Endothelial cell (in vitro differentiated cells): ENCODE measurements at places on chromosomes 4 and X.

DNA sequence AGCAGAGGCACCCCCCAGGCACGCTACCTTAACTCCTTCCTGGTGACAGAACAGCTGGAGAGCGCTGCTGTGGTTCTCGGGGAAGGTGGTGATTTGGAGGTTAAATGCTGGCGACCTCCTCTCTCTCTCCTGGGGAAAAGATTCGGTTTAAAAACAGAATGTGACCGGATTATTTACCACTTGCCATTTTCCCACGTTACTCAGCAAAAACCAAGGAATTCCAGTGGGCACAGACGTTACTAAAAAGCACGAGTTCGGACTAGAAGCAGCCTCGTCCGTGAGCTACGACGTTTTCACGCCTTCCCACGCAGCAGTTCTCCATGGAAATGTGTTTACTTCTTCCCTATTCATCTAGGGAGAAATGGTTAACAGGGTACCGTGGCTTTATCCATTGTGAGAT is 32.3 kb upstream of the C4orf50 start:
- no peak for DNase-seq

DNA sequence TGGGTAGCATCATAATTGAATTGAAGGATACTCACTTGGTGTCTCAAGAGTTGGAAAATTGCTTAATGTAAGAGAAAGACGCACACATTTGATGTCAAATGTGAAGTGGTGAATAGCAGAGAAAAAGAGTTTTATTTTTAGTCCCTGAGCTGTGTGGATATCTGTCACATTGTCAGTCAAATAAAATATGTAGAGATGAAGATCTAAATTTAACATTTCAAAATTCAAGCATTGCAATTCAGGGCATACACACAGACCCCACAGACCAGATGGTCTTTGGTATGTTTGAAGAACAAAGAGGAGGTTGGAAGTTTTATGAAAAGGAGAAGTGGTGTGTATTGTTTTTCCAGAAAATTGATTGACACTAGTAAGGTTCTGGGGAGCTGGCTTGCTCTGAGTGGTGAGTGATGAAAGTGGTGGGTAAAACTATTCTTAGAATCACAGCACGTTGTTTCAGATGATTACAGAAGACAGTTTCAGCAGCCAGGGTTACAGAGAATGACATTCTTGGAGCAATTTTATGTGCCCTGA is 44.9 kb upstream of the BBS12 start:
- no peak for DNase-seq

- no peak for DNase-seq
Observed at GRCh38 chrX:96846841-96847240, 36.9 kb upstream of the RPA4 start.

DNA sequence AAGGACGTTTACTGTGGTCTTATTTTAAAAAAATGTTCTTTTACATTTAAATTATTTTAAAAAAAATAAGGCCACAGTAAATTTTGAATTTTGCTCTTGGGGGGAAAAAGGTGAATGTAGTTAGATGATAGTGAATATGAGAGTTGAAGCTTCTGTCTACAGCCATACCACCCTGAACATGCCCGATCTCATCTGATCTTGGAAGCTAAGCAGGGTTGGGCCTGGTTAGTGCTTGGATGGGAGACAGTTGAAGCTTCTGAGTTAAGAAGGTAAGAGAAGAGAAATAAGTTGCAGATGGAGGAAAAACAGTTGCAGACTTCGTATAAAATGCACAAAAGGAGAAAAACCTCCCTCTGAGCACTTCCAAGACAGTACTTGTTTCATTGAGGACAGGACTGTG is 115.6 kb upstream of the NR3C2 start:
- no peak for DNase-seq

- DNase-seq, result peak; percentile 24
Observed at GRCh38 chr4:186067757-186068385, 1.1 kb upstream of the TLR3 start.

GRCh38 chr4:75434105-75434504 is 80.1 kb downstream of the RCHY1 start:
- DNase-seq, result no peak

GRCh38 chr4:71857713-71858451 is 74.0 kb upstream of the GC start:
- DNase-seq, result peak; percentile 35

DNA sequence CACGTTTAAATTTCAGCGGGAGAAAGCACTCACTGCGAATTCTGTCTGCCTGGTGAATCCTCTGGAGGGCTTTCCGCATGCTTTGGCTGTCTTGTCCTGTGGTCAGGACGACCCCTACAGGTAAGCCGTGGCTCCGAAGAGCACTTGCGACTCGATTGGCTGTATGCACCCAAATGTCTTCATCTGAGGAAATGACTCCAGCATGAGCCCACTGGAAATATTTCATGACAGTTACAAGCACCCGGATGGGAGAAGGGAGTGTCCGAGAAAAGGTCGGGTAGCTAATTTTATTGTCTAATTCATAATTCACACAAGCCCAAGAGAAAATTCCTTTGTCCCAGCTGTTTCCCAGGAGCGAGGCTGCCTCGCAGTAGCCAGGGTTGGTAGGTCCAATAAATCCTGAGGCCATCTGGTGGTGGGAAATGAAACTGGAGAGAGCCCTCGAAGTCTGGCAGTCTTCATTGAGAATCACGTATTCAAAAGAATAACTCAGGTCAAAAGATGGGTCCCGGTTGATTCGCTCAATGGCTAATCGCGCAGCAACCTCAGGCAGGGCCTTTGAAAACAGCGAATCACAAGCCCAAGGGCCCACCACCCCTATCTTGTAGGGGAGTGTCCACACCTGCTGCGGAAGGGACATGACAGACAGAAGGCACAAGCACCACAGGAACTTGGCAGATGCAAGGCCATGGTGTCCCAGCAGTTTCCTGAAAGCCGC is 6.6 kb downstream of the GUCY2F start:
- DNase-seq, result peak; percentile 51

- DNase-seq, result no peak
Observed at GRCh38 chrX:68757731-68758130, 71.1 kb upstream of the EFNB1 start.

- DNase-seq, result no peak
Observed at GRCh38 chr4:24443200-24443599, 141.2 kb downstream of the DHX15 start.

DNA sequence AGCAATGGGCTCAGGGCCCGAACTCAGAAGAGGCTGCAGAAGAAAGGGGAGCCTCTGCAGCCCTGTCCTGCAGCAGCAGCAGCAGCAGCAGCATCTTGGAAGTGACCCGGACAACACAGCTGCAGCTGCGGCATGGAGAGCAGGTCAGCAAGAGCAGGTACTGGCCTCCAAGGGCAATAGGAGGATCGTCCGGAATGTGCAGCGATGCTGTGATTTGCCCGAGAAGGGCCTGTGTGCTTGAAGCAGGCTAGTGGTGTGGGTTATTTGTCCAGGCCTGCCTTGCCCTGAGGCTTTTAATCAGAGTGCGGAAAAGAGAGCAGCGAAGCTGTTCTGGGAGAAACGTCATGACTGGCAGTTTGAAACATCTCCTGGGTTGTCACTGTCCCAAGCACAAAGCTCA is 126.0 kb downstream of the F11 start:
- no peak for DNase-seq

- DNase-seq, result no peak
Observed at GRCh38 chrX:46994096-46994495, 81.9 kb downstream of the JADE3 start.

GRCh38 chrX:44343412-44344141 is at the start of gene EFHC2:
TSS of gene EFHC2 (minus strand) at chrX:44343672. CDS start at chrX:44343588, 84 bp downstream.
- DNase-seq, result peak; percentile 38

- no peak for DNase-seq
Observed at GRCh38 chr4:152197211-152197610, 338.7 kb downstream of the FBXW7 start.

DNA sequence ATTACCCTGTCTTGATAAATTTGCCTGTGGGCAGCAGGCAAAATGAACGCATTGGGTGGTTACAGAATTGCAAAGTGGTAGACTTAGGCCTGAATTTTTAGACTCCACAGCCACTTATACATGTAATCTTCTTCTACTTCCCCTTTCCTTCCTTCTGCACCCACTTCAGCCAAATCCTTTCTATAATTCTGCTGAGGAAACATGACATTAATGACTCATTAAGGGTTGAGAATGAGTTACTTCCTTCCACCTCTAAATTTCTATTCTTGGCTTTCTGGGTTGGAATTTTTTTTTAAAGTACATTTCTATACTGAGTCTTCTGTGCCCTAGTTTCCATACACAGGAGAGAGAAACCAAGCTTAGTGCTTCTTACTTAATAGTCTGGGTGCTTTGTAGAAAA is 10.1 kb downstream of the PAPSS1 start:
- DNase-seq, result no peak

DNA sequence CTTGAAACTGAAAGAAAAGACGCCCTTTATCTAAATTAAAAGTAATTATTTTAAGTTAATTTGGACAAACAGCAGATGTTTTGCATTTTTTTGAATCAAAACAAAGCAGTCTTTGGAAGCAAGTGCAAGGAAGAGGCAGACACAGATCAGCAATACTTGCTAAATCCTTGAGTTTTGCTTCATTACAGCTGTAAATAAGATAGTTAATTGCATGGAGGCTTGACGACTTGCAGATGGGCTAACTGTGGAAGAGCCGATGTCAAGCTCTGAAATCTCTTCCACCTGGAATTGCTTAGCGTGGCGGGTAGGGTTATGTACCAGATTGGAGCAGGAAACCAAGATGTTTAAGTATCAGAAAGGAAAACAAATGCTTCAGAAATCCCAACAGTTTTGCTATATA is 148.8 kb downstream of the POLA1 start:
- no peak for DNase-seq

GRCh38 chr4:40059362-40059761 is 2.7 kb downstream of the N4BP2 start:
- DNase-seq, result no peak

DNA sequence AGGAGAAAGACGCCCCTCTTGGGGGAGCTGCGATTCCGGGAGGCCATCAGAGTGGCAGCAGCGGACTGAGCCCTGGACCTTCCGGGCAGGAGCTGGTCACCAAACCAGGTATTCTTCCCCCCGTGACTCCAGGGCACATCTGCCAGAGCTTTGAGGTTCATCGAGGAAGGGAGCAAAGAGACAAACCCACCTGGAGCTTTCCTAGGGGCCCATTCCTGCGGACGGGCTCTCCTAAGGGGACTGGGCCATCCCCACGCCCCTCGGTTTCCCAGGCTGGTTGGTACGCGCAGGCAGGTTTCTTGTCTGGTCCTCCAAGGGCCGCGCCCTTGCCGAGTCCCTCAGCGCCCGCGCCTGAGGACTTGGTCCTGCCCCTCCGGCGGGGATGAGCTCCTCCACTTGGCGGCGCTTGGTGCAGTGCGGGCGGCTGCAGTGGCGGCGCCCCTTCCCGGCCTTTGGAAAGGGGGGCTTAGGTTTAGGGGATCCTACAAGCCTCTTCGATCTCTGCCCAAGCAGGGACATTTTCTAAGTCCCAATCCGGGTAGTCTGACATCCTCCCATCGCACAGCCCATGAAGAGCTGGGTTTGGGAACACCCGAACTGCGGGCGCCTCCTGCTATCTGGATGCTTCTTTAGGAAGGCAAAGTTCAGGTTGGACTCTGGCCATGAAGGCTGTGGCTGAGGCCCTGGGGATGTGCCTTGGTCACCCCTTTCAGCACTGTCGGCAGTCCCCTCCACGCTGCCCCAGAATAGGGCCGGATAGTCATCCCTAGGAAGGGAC is 538 bp downstream of the STBD1 start:
- peak; percentile 47 for DNase-seq

GRCh38 chr4:169484485-169484884 is 127.9 kb downstream of the NEK1 start:
- no peak for DNase-seq

GRCh38 chr4:171025343-171025742 is 787.9 kb upstream of the GALNTL6 start:
- no peak for DNase-seq

DNA sequence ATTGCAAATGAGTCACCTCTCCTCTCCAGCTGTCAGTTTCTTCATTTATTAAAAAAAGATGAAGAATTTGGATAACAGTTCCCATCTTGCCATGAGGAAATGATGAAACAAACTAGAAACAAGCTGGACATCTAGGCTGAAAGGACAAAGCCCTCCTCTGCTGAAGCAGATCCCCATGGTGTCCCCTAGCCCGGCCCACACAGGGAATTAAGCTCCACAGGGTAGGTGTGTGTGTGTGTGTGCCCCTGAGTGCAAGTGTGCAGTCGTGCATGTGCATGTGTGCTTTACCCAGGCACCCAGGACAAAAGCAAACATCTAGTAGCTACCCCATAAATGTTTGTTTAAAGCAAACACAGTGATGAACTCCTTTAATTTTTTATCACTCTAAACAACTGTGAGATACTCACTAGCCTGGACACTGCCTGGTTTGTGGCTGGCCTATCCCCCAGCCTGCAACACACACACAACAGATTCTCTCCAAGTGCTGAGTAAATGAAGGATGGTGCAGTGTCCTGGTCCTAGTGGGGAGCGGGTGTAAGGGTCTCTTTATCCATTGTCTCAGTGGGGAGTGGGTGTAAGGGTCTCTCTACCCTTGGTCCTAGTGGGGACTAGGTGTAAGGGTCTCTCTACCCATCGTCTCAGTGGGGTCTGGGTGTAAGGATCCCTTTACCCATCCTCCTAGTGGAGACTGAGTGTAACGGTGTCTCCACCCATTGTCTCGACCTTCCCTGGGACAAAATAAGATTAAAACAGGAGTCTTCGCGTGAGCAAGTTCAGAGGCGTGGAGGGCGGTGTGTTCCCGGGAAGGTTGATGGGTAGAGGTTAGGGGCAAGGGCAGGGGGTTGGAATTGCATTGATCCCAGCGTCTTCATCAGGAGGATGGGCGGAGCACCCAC is 688 bp upstream of the EVC start:
- DNase-seq, result peak; percentile 8

GRCh38 chr4:24881508-24882196 is 31.2 kb downstream of the CCDC149 start:
- DNase-seq, result no peak

GRCh38 chrX:41045960-41046567 is 39.2 kb upstream of the USP9X start:
- no peak for DNase-seq

DNA sequence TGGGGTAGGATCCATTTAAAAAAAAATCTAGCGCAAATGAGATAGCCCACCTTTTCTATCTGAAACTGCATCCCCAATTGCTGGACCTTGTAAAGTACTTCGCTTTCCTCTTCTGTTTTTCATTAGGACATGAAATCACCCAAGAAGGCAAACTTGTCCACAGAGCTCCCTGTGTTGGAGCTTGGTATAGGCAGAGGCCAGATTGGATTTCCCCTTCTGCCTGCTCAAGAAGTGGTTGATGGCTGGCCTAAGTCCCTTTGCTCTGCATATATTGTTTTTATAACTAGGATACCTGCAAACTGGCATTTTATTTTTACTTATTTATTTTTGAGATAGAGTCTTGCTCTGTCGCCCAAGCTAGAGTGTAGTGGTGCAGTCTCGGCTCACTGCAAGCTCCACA is 28.4 kb downstream of the RNF4 start:
- DNase-seq, result no peak

DNA sequence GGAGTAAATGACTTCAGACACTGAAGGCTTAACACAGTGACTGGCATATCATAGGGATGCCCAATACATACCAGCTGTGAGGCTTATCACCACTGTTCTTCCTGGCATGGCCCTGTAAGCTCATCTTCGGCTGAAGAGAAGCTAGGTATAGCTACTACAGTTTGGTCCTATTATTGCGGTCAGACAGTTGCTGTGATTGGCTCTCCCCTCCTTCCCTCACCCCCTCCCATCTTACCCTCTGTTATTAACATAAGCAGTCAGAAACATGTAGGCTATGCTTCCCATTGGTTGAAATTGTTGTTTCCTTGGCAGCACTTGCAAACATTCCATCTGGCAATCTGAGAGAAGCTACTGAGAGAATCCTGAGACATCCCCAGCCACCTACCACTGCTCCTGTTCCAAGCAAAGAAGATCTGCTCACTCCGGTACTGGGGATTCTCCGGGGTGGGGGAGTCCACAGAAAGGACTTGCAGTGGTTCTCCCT is at the start of gene AKAP14:
Gene AKAP14, plus strand, starts transcription at position 51 of the 484 bp plus-strand sequence. CDS start 7,331 bp downstream, outside the sequence.
- no peak for DNase-seq
